Right cardiac atrium (tissue), 5 donors: ENCODE measurements at places on chromosomes 2 and 18.
A peak's percentile ranks its signal among the peaks of the same experiment; 100 is the strongest.

DNA sequence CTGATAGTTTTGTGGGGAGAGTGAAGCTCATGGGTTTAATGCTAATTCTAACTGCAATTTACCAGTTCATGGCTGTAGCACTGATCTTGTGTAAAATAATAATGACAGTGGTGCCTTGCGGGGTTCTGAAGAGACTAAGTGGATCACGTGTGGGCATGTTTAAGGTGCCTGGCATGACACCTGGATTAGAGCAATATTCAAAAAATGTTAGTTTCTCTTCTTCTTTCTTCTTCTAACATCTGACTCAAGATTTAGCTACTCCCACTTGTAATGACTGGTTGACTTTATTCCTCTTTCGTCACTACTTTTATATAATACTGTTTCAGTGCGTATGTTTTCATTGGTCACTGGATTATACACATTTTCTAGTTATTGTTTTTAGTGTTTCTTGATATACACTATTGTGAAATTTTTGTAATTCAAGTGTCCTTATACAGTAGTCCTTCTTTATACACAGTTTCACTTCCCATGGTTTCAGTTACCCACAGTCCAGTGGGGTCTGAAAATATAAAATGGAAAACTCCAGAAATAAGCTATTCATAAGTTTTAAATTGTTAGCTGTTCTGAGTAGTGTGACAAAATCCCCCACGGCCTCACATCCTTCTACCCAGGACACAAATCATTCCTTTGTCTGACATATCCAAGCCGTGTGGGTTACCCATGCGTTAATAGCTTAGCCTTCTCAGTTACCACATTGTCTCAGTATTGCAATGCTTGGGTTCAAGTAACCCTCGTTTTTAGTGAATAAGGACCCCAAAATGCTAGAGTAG is 662.2 kb upstream of the CNTNAP5 start:
- DNase-seq: no peak

GRCh38 chr2:143263066-143263625 is 133.9 kb downstream of the ARHGAP15 start:
- no peak for DNase-seq

- DNase-seq: no peak
Observed at GRCh38 chr2:217784996-217785543, 217.7 kb downstream of the TNS1 start.

DNA sequence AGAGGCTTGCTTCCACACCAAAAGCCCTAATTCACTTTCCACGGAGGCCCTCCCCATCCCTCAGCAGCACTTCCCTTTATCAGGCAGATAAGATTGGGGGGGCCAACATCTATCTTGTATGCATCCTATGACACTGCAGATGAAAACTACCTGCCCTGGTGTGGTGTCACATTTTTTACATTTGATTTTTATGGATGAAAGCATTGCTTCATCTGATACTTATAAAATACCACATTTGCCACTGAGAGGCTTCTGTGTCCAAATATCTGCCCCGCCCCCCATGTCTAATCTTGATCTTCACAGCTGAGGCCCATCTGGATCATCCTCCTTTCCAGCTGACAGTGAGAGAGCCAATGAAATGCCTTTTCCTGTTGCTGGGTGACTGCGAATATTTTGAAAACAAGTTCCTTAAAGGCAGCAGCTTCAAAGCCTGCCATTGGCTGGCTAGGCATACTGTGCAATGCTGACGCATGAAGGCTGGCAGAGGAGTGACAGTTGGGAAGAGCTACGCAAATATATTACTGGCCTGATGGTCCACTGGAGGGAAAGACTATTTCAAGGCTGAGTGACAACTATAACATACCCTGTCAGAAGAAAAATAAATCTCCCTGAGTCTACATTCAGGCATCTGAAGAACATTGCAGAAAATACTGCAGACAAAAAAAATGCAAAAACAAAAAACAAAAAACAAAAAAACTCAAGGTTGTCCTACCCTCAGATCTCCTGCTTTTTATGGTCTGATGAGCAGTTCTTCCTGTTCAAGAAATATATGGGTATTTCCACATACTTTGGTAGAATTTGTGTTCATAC is 318.7 kb downstream of the PDE11A start:
- DNase-seq: peak; percentile 83

- no peak for DNase-seq
Observed at GRCh38 chr2:1286929-1287328, 126.3 kb upstream of the TPO start.

DNA sequence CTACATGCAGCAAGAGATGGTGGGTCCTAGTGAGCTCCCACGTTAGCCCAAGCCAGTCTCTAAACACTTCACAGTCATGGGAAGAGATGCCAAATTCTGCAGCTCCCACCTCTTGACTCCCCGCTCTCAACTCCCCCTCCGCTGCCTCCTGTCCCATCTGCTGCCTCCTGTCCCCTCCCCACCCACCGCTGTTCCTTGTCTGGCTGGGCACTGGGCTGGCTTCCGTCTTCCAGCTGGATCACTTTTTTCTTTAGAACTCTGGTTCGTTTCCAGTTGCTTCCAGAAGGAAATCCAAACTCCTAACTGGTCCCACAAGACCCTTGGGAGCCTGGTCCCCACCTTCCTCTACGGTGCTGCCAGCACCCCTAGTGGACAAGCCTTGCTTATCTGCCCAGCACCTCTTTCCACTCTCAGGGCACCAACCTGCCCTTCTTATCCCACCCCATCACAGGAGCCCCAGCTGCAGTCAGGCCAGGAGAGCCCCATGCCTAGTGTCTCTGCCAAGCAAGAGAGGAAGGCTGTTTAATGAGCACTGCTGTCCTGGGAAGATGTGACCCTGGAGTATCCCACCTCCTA is 12.1 kb upstream of the TWIST2 start:
- DNase-seq: no peak

- DNase-seq: no peak
Observed at GRCh38 chr2:218369330-218369729, 12.7 kb downstream of the CATIP start.

DNA sequence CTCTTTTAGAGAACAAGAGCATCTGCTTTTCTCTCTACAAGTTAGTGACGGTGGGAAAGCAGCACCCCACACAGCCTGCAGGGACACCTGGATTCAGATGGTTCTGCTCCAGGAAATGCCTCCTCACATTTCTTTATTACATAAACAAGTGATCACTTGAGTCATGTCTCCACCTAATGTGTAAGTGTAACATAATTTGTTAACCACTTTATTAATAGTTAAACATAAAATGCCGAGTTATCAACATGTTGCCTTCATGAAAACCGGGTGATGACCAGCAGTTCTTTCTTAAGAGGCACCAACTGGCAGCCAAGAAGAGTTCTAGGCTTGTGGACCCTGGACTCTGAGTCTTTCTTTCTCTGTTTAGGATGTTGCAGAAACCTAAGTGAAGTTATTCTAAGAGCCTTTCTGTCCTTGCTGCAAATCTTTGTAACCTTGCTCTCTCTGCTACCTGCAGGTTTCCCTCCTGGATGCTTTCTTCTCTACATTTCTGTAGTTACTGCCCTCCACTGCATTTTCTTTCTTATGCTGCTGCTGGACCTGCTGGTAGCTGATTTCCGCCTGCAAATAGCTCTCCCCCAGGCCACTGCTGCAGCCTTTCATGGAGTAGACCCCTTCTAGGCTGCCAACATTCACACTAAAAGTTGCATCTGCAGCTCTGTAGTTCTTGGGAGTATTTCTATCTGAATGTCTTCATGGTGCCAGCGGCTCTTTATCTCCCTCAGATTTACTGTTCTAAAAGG is 24.3 kb downstream of the UPP2 start:
- DNase-seq: no peak

- no peak for DNase-seq
Observed at GRCh38 chr2:63763391-63763941, 78.2 kb upstream of the UGP2 start.

DNA sequence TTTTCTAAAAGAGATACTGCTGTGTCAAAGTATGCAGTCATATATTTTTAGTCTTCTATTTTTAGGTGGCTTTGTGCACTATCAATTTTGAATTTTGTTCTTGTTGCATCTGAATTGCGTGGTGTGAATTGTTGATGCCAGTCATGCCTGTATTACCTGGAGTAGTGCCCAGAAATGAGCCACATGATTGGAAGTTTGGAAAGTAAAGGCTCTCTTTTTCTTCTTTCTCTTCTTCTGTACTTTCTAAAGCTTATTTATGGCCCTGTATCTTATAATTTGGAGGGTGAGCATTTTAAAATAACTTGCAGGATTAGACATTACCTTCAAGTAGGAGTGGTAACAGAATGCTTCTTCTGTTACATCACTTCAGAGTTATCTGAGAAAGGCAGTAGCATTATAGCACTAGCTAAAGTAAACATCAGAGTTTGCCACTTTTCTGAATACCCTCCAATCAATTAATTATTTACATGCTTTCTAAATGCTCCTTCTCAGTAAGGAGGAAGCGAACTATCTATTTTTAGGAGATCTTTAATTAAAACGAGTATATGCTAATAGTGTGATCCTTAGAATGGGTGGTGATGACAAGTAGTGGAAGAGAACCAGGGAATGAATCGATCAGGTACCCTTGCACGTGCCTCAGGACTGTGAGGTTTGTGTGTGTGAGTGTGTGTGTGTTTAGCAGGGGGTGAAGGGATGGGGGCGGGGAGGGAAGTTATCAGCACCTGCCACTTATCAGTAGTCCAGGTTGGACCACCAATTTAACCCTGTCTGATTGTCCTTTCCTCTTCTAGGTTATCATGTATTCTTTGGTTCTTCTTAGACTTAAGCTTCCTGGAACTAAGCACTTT is 112.5 kb downstream of the MAP3K20 start:
- no peak for DNase-seq

DNA sequence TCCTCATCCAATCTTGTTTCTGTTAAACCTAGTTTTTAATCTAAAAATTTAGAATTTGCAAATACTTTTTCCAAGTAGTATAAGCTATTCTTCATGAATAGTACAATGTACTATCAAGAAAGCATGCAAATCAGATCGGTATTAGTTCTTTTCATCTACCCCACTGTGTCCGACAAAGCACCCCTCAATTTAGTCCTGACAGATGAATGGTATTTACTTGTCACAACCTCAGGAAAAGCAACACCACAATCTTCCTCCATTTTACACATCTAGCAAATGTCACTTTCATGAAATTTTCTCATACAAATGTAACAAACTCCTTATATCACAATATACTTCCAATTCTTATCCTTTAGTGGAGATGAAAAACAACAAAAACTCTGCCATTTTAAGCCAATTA is 163.8 kb downstream of the PDE11A start:
- DNase-seq: no peak

DNA sequence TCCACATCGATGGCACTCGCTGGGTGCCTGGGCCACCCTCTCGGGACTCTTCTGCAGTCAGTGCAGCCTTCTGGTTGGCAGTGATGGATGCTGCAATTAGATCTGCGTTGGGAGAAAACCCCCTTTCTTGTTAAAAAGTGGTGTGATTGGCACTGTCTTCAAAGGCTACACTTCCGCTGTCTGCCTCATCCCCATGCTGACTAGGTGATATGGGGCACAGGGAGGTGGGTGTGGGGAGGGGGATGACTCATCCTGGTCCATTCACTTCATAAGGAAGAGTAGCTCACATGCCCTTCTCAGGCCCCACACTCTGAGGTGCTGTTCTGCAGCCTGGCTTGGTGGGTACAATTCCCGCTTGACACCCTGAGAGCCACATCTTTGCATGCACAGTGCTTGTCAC is 77.4 kb downstream of the THNSL2 start:
- DNase-seq: no peak

GRCh38 chr2:228533156-228533555 is 351.7 kb upstream of the SPHKAP start:
- DNase-seq: no peak

GRCh38 chr2:197281421-197281820 is 29.2 kb downstream of the ANKRD44 start:
- DNase-seq: no peak

DNA sequence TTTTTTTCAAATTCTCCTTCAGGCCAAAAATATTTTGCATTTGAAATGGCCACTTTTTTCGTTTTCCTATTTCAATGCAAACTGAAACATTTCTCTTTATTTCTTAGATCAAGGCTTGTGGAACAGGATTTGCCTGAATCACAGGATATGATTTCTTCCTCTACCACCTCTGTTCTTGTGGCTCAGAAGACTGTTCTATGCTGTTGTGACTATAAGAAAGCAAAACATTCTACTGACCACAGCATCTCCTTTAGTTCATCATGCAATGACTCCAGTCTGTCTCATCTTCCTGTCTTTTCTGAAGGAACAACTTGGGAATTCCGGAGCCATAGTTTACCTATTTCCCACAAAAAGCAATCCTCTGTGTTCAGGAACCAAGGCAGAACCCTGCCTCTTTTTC is 16.2 kb upstream of the ZNF512 start:
- DNase-seq: no peak

DNA sequence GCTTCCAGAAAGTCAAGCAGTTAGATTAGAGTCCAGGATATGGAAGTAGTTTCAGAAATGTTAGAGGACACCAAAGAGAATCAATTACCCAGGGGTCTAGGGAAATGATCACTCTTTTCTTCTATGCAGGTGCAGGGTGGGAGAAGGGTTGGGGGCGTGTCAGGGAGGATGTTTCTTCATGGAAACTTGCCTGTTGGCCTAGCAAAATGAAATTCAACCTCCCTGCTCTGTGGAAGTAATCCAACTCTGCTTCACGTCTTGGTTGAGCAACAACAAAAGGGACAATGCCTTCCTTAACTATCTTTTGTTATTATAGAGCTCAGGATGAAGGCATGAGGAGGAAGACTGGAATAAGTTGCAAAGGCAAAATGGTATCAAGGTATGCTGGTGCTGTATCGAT is 210.8 kb upstream of the ETAA1 start:
- no peak for DNase-seq

GRCh38 chr18:8499810-8500675 is 109.2 kb upstream of the RAB12 start:
- no peak for DNase-seq

GRCh38 chr2:118525346-118525745 is 322.1 kb downstream of the EN1 start:
- DNase-seq: no peak

DNA sequence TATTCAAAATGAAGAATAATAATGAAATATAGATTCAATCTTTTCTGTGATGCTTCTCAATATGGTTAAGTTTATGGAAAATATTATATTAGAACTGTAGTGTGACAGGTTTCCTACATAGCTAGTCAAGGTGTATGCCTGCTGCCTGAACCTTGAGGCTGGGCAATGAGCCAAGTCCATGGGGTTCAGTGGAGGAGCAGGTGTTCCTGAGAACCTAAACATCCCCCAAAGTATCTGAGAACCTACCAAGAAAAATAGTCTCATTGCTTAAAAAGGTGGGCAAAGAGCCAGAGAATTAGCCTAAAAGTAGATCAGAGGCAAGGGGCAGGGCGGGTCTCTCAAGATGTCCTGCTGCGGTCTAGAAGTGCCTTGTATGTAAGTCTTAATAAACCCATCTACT is 185.9 kb upstream of the SPHKAP start:
- DNase-seq: no peak

DNA sequence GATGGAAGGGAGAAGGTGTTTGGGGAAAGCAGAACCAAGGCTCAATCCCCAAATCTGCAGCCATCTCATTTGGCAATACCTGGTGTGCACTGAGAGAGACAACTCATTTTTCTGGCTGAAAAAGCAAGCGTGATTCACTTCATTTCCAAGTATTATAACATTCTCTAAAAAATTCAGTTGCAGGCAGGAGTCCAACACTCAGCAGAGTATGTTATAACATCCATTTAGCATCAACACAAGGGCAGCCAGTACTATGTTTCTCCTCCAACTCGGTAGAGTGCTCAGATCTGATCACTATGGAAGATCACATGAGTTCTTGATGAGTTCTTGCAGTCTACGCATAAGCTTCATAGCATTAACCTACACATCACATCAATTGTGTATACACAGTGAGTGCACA is 99.4 kb upstream of the PID1 start:
- no peak for DNase-seq

- DNase-seq: no peak
Observed at GRCh38 chr2:117856415-117857210, 42.1 kb downstream of the DDX18 start.
